Suprapubic skin (tissue), 4 donors: ENCODE measurements at places on chromosomes 12 and 14. TPM values are rescaled to one million over a fixed set of nuclear protein-coding genes. Genes with fewer than 3 reads are reported as not detected.

Gene GLT1D1
- 1.4 TPM for total RNA-seq

Gene FAM161B
- 2.1 TPM for total RNA-seq

Gene GZMH
- not detected for total RNA-seq

Gene ETFBKMT
- 4.0 TPM for total RNA-seq

Gene LUM
- 16.8 TPM for total RNA-seq

Gene ESPL1
- 5.8 TPM for total RNA-seq

Gene CPNE6
- not detected for total RNA-seq

Gene LTBR
- 165 TPM for total RNA-seq

GRCh38 chr14:54577977-54578376 lies 11.0 kb downstream of the SAMD4A start:
- no peak for DNase-seq

DNA sequence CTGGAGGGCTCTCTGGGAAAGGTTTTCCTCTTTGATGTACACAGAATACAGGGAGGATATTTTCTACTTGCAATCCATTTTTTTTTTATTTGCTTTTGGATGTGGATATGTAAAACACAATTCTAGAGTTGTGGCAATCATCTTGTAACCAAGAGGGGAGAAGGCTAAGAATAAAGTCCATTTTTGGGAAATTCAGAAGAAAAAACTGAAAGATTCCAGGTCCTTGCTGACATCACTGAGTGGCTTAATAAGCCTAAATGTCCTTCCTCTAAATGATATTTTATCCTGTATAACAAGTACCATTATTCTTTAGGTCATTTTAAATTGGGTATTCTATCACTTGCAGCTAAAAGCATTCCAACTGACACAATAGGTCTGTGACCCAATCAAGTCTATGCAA lies 64.0 kb downstream of the PPP1R12A start:
- DNase-seq: no peak

GRCh38 chr14:30053103-30053502 lies 125.5 kb upstream of the PRKD1 start:
- DNase-seq: no peak

DNA sequence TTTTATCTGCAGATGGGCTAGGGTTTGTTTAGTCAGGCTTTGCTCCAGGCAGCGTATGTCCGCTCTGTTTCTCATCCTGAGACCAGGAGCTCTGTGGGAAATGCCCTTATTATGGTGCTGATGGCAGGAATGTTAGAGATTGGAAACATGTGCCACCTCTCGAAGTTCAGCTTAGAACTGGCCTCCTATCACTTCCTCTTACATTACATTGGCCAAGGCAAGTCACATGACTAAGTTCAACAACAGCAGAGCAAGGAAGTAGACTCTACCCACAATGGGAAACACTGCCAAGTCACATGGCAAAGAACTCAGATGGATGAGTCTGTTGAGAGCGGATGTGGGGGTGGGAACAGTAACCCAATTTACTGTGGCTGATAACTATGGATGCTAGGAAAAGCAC lies 161.9 kb upstream of the WSCD2 start:
- no peak for DNase-seq

DNA sequence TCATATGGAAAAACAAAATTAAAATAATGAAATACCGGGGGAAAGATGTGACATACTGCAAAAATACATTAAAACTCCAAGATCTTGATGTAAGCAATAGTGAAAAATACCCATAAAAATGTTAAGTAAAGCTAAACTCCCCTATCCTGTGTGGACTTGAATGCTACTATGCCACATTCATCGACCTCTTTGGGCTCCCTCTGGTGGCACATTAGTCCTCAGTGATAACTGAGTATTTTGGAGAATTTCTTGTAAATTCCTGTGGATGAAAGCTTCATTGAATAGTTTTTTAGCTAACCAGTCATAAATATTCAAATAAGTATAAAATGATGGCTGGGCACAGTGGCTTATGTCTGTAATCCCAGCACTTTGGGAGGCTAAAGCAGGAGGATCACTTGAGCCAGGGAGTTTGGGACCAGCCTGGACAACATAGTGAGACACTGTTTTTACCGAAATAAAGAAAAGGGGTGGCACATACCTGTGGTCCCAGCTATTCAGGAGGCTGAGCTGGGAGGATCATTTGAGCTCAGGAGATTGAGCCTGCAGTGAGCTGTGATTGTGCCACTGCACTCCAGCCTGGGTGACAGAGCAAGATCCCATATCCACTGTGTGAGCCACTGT lies 42.4 kb upstream of the SGPP1 start:
- DNase-seq: no peak

- DNase-seq: no peak
These were observed 36.8 kb downstream of the NIN start for GRCh38 chr14:50794068-50794645.

DNA sequence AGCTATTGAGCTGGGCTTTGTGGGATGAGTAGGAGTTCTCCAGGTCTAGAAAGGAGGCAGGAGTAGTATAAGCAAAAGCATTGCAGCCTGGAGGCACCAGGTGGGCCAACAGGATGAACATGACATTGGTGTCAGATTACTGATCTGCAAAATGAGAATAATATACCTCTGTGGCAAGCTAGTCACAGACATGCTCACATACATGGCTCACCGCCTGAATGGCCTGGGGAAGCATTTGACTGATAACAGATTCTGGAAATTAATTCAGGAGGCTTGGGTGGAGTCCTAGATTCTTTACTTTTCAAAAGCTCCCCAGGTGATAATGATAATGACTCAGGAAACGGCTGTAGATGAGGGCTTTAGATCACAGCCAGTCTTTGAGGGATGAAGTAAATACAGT lies 709 bp downstream of the TCL1B start:
- DNase-seq: no peak

DNA sequence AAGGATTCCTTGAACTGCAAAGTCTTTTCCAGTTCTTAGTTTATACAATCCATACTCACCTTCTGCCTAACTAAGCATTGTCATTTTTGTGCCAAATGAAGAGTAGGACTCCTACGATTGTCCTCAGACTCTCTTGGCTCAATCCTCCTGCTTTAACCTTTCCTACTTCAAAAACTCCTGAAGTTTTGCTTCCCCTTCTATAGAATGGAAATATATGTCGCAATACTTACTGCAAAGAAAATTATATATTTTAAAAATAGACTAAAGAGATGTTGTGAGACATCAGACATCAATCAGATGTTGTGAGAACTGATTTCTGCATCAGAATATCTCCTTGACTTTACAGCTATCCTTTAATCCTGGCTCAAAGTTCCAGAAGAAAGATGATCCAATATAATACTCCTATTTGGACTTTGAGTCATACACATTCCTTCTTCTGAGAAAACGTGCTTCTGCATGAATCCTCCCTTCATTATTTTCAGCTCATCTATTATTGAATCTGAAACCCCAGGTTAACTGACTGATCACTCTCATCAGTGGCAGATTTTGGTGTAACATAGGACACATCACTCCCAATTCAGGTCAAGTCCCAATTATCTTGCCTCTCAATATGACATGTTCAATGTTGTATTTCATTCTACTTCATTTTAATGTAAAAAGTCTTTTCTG lies 48.8 kb downstream of the A2M start:
- no peak for DNase-seq

- DNase-seq: no peak
These were observed 45.3 kb downstream of the FBXO34 start for GRCh38 chr14:55316564-55316963.

DNA sequence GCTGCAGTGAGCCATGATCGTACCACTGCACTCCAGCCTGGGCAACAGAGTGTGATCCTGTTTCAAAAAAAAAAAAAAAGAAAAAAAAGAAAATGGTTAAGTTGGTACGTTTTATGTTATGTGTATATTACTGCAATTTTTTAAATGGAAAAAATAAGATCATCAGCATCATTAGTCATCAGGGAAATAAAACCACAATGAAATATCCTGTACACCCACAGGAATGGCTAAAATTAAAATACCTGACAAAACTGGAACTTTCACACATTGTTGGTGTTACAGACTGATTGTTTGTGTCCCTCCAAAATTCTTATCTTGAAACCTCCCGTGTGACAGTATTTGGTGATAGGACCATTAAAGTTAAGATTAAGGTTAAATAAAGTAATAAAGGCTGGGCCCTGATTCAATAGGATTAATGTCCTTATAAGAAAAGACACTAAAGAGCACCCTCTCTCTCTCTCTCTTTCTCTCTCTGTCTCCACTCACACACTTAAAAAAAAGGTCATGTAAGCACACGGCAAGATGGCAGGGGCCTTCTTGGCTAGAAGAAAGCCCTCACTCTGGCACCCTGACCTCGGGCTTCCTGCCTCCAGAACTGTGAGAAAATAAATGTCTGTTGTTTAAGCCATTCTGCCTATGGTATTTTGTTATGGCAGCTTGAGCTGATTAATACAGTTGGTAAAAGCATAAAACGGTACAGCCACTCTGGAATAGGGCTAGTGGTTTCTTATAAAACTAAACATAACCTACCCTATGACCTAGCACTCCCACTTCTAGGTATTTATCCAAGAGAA lies 48.3 kb upstream of the ZFP36L1 start:
- DNase-seq: no peak

DNA sequence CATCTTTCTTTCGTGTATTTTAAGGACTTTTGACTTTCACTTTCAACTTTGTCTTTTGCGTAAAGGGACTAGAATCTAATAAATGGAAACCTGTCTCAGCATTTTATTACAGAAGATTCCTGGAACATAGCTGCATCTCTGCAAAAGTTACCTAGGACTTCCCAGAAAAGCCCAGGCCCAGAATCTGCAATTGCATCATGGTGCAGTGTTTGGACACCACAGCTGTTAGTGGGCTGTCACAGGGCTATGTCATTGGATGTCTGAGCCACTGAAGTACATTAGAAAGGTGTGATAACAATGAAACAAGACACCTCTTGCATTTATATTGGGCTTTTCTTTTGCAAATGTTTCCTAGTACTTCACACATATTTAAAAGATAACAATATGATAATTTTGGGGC lies 199.9 kb upstream of the IGF1 start:
- DNase-seq: no peak

GRCh38 chr12:125402874-125403789 lies 337.9 kb downstream of the AACS start:
- no peak for DNase-seq

- peak; percentile 74 for DNase-seq
These were observed 657 bp downstream of the PEBP1 start for GRCh38 chr12:118136559-118137003.
